ENCODE measurements at places on chromosomes 4 and X.

DNA sequence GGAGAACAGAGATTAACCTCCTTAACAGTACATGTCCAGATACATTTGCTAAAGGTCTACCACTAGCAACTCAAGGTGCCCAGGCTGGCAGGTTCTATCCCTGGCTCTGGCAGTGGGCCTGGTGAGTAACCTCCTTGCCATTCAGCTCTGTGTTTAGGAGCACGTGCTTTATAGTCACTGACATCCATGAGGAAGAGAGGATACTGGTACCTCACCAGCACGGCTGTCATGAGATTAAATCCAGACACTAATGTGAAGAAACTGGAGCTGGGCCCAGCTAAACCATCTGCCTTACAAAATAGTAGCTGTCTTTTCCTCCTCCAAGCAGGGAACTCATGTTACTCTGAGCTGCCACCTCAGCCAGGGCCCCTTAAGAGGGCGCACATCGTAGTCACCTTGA, 45.3 kb downstream of the GPRASP3 start:
- no peak for DNase-seq

GRCh38 chrX:68699960-68700746, 52.7 kb downstream of the STARD8 start:
- DNase-seq: no peak

GRCh38 chr4:24768006-24768405, 27.4 kb upstream of the SOD3 start:
- DNase-seq: no peak

GRCh38 chr4:136793848-136794247, 738.4 kb downstream of the PCDH18 start:
- no peak for DNase-seq

DNA sequence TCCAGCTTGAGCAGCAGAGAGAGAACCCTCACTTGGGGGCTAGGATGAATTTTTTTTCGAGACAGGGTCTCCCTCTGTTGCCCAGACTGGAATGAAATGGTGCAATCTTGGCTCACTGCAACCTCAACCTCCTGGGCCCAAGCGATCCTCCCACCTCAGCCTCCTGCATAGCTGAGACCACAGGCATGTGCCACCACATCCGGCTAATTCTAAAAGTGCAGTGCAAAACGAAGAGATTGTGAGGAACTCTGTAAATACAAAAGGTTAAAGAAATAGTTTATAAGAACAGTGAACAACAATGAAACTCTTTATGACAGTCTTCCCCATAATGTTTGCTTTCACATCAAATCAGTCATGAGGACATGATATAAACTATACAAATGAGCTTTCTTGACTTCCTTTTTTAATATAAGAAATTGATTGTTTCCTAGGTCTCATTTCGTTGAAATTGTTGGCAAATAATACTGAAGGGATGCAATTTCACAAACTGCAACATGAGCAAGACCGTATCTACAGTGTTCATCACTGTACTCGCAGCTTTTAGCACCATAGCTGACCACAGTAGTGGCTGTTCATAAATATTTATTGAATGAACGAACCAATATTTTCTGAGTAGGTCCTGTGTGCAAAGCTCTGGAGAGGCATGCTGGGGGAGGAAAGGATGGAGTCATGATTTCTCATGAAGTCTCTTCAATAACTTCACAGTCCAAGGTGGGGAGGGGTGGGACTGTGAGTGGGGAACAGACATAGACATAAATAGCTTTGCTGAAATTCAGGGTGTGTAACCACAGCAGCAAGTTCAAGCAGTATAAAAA, 116.1 kb downstream of the SHROOM3 start:
- DNase-seq: no peak

- DNase-seq: no peak
Observed at GRCh38 chrX:73758250-73758649, 195.3 kb downstream of the CHIC1 start.

- no peak for DNase-seq
Observed at GRCh38 chrX:79165806-79166205, 21.3 kb downstream of the GPR174 start.

- DNase-seq: no peak
Observed at GRCh38 chr4:113560579-113560978, 201.0 kb downstream of the CAMK2D start.

DNA sequence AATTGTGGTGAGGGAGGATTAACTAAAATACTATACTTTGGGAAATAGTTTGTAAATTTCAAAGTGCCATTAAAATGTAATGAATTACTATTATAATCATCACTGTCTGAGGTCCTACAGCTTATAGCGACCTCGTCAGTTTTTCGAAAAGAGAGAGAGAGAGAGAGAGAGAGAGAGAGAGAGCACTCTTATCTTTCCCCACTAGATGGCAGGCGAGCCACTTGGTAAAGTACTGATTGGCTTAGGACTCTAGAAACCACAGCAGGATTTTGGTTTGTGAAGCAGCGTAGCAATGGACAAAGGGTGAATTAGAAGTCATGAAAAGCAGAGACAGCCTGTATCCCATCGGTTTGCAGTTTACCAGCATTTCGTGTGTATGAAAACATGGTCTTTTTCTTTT, 52.5 kb downstream of the LINC00632 start:
- peak; percentile 34 for DNase-seq

- DNase-seq: no peak
Observed at GRCh38 chr4:37597034-37597433, 89.1 kb downstream of the RELL1 start.

- no peak for DNase-seq
Observed at GRCh38 chr4:86007042-86007441, 352.8 kb downstream of the MAPK10 start.

- no peak for DNase-seq
Observed at GRCh38 chr4:36256398-36256891, 12.1 kb upstream of the ARAP2 start.

DNA sequence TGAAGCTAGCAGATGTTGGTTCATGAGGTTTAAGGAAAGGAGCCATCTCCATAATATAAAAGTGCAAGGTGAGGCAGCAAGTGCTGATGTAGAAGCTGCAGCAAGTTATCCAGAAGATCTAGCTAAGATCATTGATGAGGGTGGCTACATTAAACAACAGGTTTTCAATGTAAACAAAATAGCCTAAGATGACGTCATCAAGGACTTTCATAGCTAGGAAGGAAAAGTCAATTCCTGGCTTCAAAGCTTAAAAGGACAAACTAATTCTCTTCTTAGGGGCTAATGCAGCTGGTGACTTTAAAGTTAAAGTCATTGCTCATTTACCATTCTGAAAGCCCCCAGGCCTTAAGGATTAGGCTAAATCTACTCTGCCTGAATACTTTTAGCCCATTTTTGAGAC, 141.9 kb downstream of the MID1IP1 start:
- no peak for DNase-seq

DNA sequence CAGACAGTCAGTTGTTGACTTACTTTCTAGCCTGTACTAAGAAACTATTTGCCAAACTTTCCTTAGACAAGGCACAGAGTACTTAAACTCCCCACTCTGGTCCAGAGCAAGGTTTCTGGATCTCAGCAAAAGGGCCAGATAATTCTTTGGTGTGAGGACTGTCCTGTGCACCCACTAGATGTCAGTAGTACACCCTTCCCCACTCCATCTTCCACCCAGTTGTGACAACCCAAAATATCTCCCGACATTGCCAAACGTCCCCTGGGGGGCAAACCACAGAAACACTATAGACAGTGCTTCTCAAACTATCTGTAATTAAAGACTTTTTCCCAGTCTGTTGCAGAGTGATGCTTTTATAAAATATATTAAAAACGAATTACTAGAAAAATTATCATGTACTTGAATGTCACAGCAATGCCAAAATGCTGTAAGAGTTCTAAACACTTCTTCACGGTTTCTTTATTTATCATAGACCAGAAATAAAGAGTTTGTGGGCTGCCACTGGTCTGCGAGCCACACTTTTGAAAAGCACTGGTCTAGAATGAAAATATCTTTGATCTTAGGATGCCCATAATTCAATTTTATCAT, 203.5 kb downstream of the PRDM5 start:
- DNase-seq: peak; percentile 27

GRCh38 chr4:555566-556275, 20.4 kb downstream of the TMEM271 start:
- DNase-seq: no peak

GRCh38 chr4:112127803-112128202, 17.5 kb upstream of the FAM241A start:
- DNase-seq: no peak

GRCh38 chrX:17521871-17522693, 147.1 kb downstream of the NHS start:
- DNase-seq: no peak

DNA sequence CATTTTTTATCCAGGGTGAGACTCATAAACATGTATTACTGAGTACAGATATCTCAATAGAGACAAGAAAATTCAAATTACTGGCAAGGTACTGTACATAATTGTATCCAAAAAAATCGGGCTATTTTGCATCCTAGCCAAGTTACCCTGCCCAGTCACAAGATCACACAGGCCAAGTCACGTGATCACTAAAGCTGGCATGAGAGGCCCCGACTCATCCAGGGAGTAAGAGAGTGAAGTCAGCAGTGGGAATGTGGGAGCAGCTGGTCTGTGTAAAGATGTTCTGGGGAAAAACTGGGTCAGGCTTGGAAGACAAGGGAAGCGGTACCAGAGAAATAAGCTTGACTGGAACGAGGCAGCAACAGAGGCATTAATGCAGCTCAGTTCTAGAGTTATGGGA, 119.3 kb upstream of the STS start:
- DNase-seq: no peak

DNA sequence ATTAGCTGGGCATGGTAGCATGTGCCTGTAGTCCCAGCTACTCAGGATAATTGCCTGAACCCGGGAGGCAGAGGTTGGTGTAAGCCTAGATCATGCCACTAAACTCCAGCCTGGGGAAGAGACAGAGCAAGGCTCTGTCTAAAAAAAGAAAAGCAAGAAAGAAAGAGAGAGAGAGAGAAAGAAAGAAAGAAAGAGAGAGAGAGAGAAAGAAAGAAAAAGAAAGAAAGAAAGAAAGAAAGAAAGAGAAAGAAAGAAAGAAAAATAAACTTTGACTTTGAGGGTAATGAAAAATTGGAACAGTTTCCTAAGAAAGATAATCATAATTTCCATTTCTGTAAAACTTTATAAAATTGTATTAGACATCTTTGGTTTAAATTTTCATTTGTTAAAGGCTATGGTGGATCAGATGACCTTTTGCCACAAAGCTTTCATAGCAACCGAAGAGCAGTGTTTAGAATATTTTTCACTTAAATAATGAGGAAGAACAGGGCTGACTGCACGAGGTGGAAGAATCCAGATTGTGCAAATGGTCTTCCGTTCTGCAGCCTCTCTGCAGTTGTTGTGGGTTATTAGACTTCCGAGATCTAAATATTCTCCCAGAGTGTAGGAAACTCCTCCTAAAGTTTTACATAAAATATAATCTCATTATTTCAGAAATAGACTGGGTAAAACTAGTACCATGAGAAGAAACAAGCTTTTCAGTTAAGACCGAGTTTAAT, 55.9 kb downstream of the RBM47 start:
- DNase-seq: no peak

GRCh38 chr4:124642846-124643245, 69.7 kb downstream of the ANKRD50 start:
- DNase-seq: no peak

DNA sequence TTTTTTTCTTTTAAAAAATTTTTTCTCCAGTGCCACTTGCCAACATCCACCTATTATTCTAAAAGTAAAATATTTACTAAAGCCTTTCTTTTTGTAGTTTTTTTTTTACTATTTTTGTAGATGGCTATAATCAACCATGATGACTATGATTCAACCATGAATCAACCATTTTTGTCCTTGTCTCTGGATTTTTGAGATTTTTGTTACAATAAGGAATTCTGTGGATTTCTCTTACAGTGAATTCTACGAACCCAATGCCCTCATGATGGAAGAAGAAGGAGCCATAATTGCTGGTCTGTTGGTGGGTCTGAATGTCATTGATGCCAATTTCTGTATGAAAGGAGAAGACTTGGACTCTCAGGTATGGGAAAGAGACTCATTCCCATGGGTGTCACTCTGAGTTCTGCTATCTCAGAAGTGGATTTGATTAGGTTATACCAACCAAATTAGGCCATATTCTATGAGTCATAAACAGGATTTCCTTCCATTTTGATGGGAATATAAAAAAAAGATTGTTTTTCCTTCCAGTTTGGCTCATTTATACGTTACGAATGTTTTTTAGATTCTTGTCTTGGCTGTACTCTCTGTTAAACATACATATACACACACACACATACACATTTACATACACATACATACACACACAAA, 46.7 kb downstream of the RUFY3 start:
- DNase-seq: no peak

- DNase-seq: no peak
Observed at GRCh38 chr4:82201303-82201702, 172.5 kb downstream of the HNRNPD start.

DNA sequence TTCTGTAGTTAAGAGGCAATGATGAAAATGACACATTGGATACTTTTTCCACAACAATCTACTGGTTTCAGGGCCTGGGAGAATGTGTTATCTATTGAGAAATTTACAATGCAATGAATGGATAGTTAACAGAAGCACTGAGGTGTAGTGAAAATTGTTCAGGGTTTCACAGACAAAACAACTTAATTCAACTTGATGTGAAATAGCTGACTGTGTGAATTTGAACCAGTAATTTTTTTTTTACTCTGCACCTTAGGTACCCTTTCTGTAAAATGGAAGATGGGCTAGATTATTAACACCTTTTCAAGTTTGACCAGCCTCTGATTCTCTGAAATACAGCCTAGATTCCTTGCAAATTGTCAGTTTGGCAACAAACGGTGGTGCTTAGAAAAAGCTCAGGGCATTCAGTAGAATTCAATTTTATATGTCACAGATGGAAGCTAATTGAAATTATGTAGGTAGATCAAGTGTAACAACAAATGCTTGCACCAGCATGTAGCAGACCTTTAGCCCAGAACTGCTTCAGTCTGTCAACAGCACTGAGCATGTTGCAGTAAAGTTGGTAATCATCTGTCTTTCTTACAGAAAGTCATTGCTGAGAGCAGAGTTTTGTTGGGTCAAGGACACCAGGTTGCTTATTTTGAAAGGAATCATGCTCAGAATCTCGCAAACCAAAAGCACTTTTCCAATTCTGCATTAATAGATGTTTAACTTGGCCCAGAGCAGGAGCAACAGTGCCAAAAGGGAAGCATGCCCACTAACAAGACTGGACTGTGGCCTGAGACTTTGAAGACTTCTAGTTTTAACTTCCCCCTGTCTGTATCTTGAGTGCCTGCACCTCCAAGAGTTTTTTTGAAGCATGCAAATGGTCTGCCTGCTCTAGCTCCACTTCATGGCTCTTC, 526.6 kb downstream of the PACRGL start:
- DNase-seq: no peak

DNA sequence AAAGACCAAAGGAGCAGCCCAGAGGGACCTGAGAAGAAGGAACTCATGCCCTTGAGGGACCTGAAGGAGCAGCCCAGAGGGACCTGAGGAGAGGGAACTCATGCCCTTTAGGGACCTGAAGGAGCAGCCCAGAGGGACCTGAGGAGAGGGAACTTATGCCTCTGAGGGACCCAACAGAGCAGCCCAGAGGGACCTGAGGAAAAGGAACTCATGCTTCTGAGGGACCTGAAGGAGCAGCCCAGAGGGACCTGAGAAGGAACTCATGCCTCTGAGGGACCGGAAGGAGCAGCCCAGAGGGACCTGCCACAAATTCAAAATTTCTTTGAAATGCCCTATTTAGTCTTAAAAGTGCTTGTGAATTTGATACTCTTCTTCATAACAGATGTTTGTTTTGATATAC, 48.5 kb upstream of the TMEM154 start:
- no peak for DNase-seq

- DNase-seq: peak; percentile 46
Observed at GRCh38 chrX:15854080-15854655, 445 bp downstream of the AP1S2 start.

- DNase-seq: no peak
Observed at GRCh38 chr4:59597536-59598329, 1602.4 kb upstream of the ADGRL3 start.

All from stimulated activated CD8-positive, alpha-beta memory T cell treated with anti-CD3 and anti-CD28 coated beads, Interleukin-4, amount 100 ng/mL, for 48 hours (primary cell).